ENCODE measurements at places on chromosomes 1 and 21.

- no peak for DNase-seq
Measured at GRCh38 chr1:87796471-87796901, 467.8 kb downstream of the LMO4 start.

DNA sequence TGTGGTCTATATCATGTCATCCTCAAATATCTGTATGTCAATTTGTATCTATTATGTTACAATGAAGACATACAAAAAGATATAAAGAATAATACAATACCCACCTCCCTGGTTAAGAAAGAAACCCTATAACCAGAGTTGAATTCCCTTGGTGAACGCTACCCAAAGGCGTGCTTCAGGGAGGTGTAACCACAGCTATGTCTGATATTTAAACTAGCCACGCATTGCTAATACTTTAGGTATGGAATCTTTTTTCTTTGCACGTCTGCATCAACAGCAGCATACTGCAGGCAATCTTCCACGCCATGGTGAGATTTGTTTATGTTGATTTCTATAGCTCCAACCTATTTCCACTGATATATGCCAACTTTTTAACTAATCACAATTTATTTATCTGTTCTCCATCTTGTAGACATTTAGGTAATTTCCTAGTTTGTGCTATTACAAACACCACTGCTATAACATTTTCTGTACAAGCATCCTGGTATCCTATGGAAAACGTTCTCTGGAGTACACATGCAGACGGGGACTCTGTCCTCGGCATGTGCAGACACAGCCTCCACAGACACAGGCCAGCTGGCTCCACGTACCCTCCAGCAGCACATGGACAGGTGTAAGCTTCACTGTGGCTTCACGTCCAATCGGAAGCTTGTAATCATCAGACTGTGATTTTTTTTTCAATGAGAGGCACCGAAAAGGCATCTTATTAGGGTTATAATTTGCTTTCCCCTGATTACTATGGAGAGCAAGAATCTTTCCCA lies 58.5 kb downstream of the HSF2BP start:
- no peak for DNase-seq

GRCh38 chr1:1197551-1198422 lies 8.6 kb downstream of the TNFRSF18 start:
- DNase-seq: no peak

GRCh38 chr1:67463298-67463955 lies 33.2 kb upstream of the SERBP1 start:
- DNase-seq: no peak

GRCh38 chr1:114338191-114338890 lies 172.7 kb downstream of the TRIM33 start:
- DNase-seq: no peak

GRCh38 chr1:89942825-89943658 lies 51.9 kb upstream of the ZNF326 start:
- DNase-seq: no peak

DNA sequence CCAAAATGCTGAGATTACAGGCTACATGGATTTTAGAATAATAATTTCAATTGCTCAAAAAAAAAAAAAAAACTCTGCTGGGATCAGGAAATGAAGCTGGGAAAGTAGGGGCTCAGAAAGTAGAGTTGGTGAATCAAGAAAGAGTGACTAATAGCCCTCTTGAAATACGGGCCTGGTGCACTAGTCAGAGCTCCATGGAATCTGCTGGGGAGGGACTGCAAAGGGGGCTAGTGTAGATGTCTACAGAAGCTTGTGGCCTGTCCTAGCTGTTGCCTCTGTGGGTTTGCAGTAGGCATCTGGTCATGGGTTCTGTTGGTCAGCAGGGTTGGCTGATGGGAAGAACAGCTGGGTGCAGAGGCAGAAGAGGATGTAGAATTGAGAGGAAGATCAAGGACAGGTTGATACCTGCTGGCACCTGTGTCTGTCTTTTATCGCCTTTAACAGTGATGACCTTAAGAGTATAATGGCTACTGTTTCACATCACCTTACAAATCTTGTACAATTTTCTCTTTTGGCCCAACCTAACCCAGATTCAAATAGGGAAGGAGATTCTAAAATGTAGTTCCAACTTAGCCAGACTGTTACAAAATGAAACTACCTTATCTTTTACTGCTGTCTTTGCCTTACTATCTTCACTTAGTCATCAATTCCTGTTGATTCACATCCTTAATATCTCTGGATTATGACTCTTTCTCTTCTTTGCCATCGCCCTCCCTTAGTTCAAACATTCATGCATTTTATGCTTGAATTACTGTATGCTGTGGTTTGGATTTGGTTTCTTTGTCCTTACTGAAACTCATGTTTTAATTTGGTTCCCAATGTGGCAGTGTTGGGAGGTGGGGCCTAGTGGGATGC lies 126.2 kb downstream of the GIPC2 start:
- no peak for DNase-seq

DNA sequence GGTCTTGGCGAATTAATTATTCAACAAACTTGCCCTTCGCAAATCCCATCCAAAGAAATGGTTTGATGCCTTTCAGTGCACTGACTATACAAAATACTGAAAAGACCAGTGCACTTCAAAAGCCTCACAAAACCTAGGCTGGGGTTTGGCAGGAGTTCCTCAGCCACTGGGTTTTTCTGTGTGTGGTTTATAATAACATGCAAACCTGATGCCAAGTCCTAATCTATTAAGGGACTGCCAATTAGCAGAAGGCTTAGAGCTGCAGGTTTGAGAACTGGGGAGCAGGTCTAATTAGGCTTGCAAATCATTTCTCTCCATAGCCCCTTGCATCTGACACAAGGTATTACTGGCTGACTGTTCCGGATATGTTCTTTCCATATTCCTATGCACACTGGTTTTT lies 27.7 kb downstream of the PLPP3 start:
- DNase-seq: no peak

GRCh38 chr1:59776960-59777852 lies 37.5 kb upstream of the HOOK1 start:
- no peak for DNase-seq
